Right lobe of liver (tissue), 6 donors: ENCODE measurements at places on chromosomes 4 and X. TPM values are rescaled to one million over a fixed set of nuclear protein-coding genes. Genes with fewer than 3 reads are reported as not detected.

CEP44 gene
- 5.7 TPM for total RNA-seq

SSX1 gene
- total RNA-seq: not detected

MAGEB2 gene
- total RNA-seq: not detected

DNA sequence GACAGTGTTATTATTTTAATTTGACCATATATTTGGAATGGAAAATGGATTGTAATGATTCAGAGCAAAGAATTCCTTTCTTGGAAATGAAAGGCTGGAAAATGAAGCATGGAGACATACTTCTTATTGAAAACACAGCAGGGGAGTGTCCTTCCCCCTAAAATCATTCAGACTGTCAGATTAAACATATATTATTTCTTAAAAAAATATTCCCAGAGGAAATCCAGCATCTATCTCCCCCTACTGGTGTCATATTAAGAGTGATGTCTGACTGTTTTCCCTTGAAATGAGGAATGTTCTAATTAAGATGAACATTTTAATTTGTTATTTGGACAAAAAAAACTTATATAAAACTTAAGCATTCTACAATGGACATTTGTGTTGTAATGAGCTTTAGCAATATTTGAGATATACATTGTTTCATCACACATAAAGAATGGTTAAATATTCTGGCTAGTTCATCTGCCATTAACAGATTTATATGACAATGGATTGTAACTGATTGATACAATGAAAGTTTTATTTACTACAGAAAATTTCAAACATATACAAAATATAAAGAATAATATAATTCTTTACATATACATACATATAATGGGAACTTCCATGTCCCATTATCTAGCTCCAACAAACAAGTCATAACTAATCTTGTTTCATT lies 264.6 kb downstream of the SPRY1 start:
- no peaks in the 10 kb centered on the region for H3K36me3 ChIP-seq
- H3K27me3 ChIP-seq: no peaks in the 10 kb centered on the region
- DNase-seq: no peak
- H3K27ac ChIP-seq: no peak overlapping the region
- H3K4me3 ChIP-seq: no peak overlapping the region
- no peaks in the 10 kb centered on the region for H3K4me1 ChIP-seq

KCNE5 gene
- not detected for total RNA-seq

GRCh38 chrX:65997978-65998717 lies 41.7 kb downstream of the VSIG4 start:
- H3K36me3 ChIP-seq: no peaks in the 10 kb centered on the region
- no peak for DNase-seq
- H3K4me3 ChIP-seq: no peak overlapping the region
- H3K27me3 ChIP-seq: no peaks in the 10 kb centered on the region
- no peak overlapping the region for H3K27ac ChIP-seq

DNA sequence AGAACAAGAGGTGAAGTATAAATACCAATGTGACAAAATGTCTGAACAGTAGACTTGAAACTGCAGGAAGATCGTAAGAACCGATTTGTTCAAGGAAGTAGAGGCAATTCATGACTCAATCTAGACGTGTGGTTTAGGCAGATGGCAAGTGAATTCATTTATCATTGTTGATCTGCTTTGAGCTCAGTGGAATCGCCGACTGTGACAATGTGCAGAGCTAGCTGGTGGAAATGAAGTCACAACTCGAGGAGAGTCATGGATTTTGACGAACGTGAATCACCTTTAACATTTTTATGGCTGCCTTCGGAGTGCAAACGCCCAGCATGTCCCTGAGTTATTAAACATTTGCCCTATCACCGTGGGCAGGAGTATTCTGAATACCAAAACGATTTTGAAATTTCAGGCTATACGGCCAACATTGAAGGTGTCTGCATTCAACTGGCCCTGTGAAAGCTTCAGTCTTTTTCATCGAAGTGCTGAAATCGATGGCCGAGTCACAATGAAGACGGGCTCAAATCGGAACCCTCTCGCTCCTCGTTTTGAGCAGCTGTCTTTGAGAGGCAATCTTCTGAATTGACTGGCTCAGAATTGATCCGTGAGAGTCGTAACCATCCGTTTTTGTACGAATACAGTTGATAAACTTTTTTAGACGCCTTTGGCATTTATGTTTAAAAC lies 689 bp upstream of the OGT start:
- H3K36me3 ChIP-seq: no peaks in the 10 kb centered on the region
- H3K27ac ChIP-seq: peak overlapping the region; percentile 86
- H3K4me3 ChIP-seq: peak overlapping the region; percentile 35
- H3K27me3 ChIP-seq: no peaks in the 10 kb centered on the region
- no peaks in the 10 kb centered on the region for H3K4me1 ChIP-seq

DNA sequence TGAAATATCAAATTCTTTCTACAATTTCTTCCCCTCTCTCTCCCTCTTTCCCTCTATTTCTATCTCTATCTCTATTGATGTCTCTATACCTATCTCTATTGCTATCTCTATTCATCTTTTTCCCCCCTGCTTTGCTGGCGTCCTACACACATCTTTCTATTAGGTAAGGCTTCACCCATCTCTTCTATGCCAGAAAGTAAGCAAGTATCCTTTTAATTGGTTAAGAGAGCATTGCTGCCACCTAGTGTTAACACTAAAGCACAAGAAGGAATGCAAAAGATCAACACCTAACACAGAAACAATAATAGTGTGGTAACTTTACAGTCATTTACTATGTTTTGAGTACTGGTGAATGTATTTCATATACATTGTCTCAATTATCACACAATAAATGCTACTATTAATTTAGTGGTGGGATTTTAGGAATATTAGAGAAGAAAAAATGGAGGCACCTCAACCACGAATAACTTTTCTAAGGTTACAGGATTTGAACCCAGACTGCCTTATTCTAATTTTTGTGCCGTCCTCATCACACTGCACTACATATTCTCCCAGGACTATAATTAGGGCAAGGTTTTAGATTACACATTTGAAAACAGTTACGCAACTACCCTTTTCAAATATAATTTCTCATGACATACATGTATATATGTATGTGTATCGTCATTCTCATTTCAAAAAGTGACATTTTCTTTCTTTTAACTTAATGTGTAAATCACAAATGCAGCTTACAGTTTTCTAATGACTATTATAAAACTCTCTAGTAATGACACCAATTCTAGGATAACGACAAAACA lies 3.7 kb upstream of the C4orf36 start:
- no peak overlapping the region for H3K27ac ChIP-seq
- H3K4me3 ChIP-seq: no peak overlapping the region
- no peaks in the 10 kb centered on the region for H3K27me3 ChIP-seq
- no peaks in the 10 kb centered on the region for H3K36me3 ChIP-seq
- no peak for DNase-seq

DNA sequence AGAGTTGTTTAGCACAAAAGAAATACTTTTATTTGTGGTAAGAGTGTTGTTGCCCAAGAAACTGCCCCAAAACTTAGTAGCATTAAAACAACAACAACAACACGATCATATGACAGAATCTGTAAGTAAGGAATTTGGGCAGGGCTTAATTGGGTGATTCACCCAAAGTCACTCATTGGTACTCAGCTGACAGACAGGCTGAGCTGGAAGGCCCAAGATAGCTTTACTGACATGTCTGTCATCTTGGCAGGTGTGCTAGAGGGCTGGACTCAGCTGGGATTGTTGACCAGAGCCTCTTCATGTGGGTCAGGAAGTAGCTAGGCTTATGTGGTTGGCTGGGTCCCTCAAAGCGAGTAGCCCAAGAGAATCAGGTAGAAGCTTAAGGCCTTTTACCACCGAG lies 52.3 kb downstream of the KIAA0232 start:
- DNase-seq: no peak
- H3K4me1 ChIP-seq: no peaks in the 10 kb centered on the region
- no peaks in the 10 kb centered on the region for H3K27me3 ChIP-seq
- H3K4me3 ChIP-seq: no peak overlapping the region

- no peaks in the 10 kb centered on the region for H3K36me3 ChIP-seq
- no peaks in the 10 kb centered on the region for H3K27me3 ChIP-seq
- H3K4me3 ChIP-seq: no peak overlapping the region
- no peak overlapping the region for H3K27ac ChIP-seq
- DNase-seq: no peak
Measured at GRCh38 chr4:179352221-179352620, 1910.0 kb upstream of the AGA start.

- no peak for DNase-seq
- no peak overlapping the region for H3K27ac ChIP-seq
- no peaks in the 10 kb centered on the region for H3K27me3 ChIP-seq
- no peaks in the 10 kb centered on the region for H3K36me3 ChIP-seq
- no peak overlapping the region for H3K4me3 ChIP-seq
Measured at GRCh38 chr4:25032126-25032525, 1.4 kb upstream of the LGI2 start.

PF4V1 gene
- total RNA-seq: not detected

PAGE4 gene
- total RNA-seq: not detected

- H3K27me3 ChIP-seq: no peaks in the 10 kb centered on the region
- H3K36me3 ChIP-seq: no peaks in the 10 kb centered on the region
- H3K27ac ChIP-seq: peak overlapping the region; percentile 23
- H3K4me1 ChIP-seq: peaks cover 14% of the 10 kb centered on the region
- peak; percentile 86 for DNase-seq
- no peak overlapping the region for H3K4me3 ChIP-seq
Measured at GRCh38 chr4:108730579-108730978, 32.3 kb downstream of the ETNPPL start.

ANXA3 gene
- 3.4 TPM for total RNA-seq

DNA sequence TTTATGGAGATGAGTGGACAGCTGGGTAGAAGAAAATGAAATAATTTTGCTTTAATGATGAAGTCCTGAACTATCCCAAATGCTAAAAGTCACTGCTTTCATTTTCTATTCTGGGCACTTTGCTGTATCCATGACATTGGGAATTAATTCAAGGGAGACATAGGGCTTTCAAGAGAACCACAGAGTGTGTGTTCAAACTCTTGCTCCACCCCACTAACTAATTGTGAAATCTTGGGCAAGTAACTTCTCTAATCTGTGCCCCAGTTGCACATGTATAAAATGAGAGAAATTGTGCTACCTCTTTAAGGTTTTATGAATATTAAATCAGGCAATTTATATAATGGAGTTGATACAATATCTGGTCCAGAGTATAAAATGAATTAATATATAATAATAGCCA lies 1422.0 kb downstream of the ADGRL3 start:
- no peaks in the 10 kb centered on the region for H3K36me3 ChIP-seq
- H3K27me3 ChIP-seq: no peaks in the 10 kb centered on the region
- no peak overlapping the region for H3K27ac ChIP-seq
- H3K4me3 ChIP-seq: no peak overlapping the region

DNA sequence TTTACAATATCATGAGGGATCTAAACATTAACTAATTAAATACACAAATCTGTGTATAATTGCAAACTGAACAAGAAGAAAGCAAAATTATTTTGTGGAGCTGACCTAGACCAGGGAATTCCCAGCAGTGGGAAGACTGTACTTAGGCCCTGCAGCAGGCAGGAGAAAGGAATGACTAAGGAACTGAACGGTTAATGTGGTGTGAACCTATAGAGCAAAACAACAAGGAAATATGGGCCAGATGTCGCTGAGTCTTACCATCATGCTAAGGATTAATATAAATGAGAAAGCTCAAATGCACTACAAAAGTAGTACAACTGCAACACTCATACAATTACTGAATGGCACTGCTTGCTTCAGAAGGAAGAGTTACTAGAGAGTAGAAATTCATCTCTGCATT lies 120.3 kb upstream of the ATXN3L start:
- peaks cover 2% of the 10 kb centered on the region for H3K27me3 ChIP-seq
- no peak overlapping the region for H3K4me3 ChIP-seq
- DNase-seq: no peak
- H3K36me3 ChIP-seq: no peaks in the 10 kb centered on the region
- no peak overlapping the region for H3K27ac ChIP-seq

DNA sequence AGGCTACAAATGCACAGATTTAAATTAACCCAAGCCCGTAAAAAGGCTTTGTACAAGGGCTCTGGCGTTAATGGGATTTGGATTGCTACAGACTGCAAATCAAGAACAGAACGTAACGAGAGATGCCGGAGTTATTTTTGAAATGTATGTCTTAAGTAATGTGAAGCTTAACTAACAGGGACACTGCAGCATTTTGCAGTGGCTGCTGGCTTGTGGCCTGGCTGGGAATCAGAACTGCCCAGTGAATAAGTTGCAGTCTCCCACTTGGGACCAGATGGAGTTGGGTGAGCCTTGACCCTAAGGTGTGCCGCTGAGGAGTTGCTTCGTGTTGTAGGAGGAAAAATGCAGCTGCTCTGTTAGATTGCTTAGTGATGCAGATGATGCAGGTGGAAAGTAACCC lies 318.4 kb downstream of the DHX15 start:
- H3K4me3 ChIP-seq: no peak overlapping the region
- no peaks in the 10 kb centered on the region for H3K36me3 ChIP-seq
- H3K4me1 ChIP-seq: no peaks in the 10 kb centered on the region
- H3K27me3 ChIP-seq: no peaks in the 10 kb centered on the region
- no peak for DNase-seq

GRCh38 chrX:29641461-29641860 lies 573.9 kb upstream of the MAGEB2 start:
- H3K36me3 ChIP-seq: no peaks in the 10 kb centered on the region
- H3K27ac ChIP-seq: no peak overlapping the region
- H3K4me1 ChIP-seq: no peaks in the 10 kb centered on the region

GRCh38 chrX:70995338-70995737 lies 64.4 kb upstream of the SLC7A3 start:
- no peaks in the 10 kb centered on the region for H3K27me3 ChIP-seq
- no peaks in the 10 kb centered on the region for H3K4me1 ChIP-seq
- DNase-seq: no peak
- H3K27ac ChIP-seq: no peak overlapping the region

- no peaks in the 10 kb centered on the region for H3K36me3 ChIP-seq
- H3K4me1 ChIP-seq: no peaks in the 10 kb centered on the region
- no peak for DNase-seq
Measured at GRCh38 chrX:47430925-47431324, 52.1 kb downstream of the ZNF41 start.

DNA sequence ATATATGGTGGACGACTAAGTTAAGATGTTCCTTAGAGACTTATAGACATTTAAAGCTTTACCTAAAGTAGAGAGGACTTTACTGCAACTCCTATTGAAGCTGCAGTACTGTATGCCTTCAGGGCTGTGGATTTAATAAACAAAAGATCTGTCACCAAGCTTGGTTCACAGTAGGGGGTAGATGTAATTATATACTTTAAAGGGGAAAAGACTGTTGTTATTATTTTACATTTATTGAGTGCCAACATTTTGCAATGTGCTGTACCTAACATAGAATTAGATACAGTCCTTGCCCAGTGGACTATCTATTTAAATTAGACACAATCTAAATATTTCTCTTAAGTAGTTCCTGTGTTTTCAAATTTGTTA lies 67.2 kb downstream of the SLIT2 start:
- H3K4me3 ChIP-seq: no peak overlapping the region
- H3K27me3 ChIP-seq: no peaks in the 10 kb centered on the region
- no peaks in the 10 kb centered on the region for H3K36me3 ChIP-seq
- H3K27ac ChIP-seq: no peak overlapping the region
- no peaks in the 10 kb centered on the region for H3K4me1 ChIP-seq
- no peak for DNase-seq

GRCh38 chr4:188046657-188047056 lies 51.1 kb downstream of the ZFP42 start:
- no peaks in the 10 kb centered on the region for H3K4me1 ChIP-seq
- H3K36me3 ChIP-seq: no peaks in the 10 kb centered on the region
- no peaks in the 10 kb centered on the region for H3K27me3 ChIP-seq
- H3K4me3 ChIP-seq: no peak overlapping the region

HDAC8 gene
- total RNA-seq: 12.6 TPM

- H3K27me3 ChIP-seq: no peaks in the 10 kb centered on the region
- no peaks in the 10 kb centered on the region for H3K4me1 ChIP-seq
- no peak overlapping the region for H3K27ac ChIP-seq
- no peaks in the 10 kb centered on the region for H3K36me3 ChIP-seq
- no peak for DNase-seq
Measured at GRCh38 chrX:44020693-44021092, 47.5 kb upstream of the NDP start.

GRCh38 chr4:54308110-54308509 lies 79.0 kb downstream of the PDGFRA start:
- no peaks in the 10 kb centered on the region for H3K27me3 ChIP-seq
- H3K4me3 ChIP-seq: no peak overlapping the region
- H3K36me3 ChIP-seq: no peaks in the 10 kb centered on the region
- no peaks in the 10 kb centered on the region for H3K4me1 ChIP-seq
- no peak for DNase-seq
